NCI-H524 treated with DMSO at 0.1 percent for 48 hours (cell line): ENCODE measurements at places on chromosomes 2 and 18.

DNA sequence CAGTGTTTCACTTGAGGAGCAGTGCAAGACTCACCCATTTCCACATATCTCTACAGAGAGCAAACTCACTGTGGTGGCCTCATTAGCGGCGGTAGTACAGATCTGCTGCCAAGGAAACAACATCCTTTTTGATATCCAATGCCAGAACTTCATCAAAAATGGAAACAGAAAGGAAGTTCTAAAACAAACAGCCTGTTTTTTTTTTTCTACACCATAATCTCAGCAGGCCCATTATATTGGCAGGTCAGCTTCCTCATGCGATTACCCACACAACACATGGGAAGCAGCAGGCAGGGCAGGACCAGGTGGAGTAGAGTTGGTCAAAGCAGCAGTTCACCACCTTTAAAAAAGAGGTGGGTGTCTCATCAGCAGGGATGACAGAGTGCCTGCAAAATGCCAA is 678.9 kb upstream of the CELF4 start:
- no peak for DNase-seq

GRCh38 chr2:146048141-146048540 is 1528.2 kb upstream of the ZEB2 start:
- no peak for DNase-seq

DNA sequence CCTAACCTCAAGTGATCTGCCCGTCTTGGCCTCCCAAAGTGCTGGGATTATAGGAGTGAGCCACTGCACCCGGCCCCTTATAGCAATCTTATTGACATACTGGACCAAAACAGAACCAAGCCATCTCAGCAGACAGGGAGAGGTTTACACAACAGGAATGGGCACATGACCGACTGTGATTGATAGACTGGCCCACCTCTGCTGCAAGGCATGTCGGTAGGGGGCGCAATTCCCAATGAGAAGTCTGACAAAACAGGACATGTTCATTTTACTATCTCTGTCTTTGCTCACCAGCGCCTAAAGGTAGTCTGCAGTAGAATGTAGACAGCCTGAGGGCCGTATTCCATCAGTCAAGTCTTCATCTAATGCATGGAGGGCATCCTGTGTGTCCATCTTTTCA is 2.0 kb downstream of the LYPD6B start:
- DNase-seq = no peak

DNA sequence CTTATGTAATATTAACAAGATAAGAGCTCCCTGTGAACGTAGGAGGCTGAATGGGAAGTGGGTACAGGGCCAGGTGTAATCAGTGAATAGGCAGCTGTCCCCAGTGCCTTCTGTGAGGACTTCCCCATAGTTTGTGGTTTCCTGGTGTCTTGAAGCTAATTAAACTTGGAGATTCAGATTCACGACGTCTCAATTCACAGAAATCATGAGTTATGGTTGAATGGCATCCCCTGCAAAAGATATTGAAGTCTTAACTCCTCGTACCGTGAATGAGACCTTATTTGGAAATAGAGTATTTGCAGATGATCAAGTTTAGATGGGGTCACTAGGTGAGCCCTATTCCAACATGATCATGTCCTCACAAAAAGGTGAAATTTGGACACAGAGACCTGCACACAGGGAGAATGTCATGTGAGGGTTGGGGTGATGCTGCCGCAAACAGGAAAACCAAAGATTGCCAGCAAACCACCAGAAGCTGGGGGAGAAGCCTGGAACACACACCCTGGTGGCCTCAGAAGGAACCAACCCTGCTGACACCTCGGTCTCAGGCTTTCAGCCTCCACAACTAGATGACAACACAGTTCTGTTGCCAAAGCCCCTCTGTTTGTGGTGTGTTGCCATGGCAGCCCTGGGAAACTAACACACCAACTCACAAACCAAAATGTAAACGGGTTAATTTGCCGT is 13.2 kb downstream of the ARL4C start:
- DNase-seq = no peak
